ENCODE measurements at places on chromosomes 12 and 14.

DNA sequence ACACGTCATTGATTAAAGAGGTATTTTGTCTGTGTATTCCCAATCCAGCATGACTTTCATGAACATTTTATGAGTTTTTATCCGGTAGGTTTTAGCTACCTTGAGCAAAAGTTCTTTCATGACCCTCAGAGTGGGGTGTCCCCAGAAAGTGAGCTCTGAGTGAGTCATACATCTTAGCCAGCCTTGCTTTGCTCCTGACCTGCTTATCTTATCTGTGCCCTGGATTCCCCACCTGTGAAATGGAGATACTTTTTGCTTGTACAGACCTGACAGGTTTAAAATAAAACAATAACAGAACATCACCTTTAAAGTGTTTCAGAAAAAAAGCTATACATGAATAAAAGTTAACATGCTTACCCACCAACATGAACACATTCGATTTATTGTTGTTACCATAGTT, 202.8 kb upstream of the SOX5 start:
- DNase-seq = no peak

GRCh38 chr12:88644946-88645702, 64.9 kb upstream of the KITLG start:
- no peak for DNase-seq

GRCh38 chr12:20704860-20705259, 9.7 kb downstream of the SLCO1C1 start:
- DNase-seq = no peak

DNA sequence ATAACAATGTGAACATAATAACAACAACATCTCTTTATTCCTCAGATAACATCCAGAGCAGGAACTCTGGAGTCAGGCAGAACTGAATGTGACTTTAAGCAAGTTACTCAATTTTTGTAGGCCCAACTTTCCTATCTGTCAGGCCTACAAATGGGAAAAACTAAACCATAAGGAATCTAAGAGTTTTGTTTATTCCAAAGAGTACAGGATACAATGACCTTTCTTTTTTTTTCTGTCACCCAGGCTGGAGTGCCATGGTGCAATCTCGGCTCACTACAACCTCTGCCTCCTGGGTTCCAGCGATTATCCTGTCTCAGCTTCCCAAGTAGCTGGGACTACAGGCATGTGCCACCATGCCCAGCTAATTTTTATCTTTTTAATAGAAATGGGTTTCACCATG, 9.4 kb downstream of the LPCAT3 start:
- no peak for DNase-seq

DNA sequence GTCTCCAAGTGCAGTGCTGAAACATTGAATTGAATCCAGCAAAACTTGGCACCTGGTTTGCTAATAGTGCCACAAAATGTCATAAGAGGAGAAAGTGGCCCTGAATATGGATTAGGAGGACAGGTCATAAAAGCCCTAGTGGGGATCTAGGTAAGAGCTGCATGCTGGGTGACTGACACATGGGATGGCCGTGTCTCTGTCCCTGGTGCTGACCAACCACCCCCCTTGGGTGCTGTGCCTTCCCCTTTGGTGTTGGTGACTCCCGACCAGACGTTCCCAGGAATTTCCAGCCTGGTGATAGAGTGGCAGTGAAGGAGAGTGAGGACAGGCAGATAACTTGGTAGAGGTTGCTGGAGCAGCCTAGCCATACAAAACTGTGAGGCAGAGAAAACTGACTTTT, 142.8 kb downstream of the VRK1 start:
- DNase-seq = no peak

- no peak for DNase-seq
Observed at GRCh38 chr12:97397008-97397407, 65.6 kb upstream of the RMST start.

DNA sequence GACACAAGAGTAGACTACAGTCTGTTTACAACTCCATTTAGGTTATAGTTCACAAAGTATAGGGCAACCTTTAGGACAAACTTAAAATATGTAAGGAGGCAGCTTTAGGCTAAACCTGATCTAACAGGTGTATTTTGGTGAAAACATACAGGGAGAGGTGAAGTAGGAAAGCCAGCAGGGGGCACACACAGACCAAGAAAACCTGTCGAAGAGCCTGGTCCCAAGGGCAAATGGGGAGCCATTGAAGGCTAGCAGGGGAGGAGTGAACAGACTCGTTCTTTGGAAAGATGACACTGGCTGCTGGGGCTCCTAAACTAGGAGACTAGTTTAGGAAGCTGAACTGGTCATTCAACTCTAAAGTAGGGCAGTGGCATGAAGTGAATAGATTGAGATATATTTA, 138.8 kb upstream of the WSCD2 start:
- DNase-seq = no peak

GRCh38 chr12:106760184-106760531, 14.3 kb upstream of the RIC8B start:
- no peak for DNase-seq

DNA sequence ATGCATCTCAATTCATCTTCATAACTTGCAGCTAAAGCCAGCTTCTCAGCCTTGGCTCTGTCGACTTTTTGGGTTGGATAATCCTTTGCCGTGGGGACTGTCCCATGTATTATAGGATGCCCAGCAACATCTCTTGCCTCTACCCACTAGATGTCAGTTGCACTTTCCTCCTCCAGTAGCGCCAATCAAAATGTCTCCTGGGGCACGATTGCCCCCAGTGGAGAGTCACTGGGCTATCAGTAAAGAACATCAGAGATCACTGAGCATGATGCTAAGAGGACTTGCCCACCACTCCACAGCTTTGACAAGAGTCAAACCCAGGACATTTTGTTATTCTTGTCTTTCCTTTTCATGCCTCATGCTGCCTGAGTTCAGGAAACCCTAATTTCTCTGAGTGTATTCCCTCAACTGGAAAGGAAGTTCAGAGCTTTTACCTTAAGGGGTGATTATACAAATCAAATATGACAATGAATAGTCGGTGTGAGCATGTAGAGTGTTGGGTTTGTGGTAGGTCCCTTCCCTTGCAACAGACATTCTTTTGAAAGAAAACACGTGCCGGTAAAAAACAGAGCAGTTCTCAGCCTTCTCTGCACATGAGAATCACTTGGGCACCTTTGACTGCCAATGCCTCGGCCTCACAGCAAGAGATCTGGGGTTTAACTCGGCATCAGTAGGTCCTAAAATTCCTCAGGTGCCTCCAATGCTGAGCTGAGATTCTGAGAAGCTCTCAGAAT, 980.6 kb downstream of the VRK1 start:
- no peak for DNase-seq

- peak; percentile 56 for DNase-seq
Observed at GRCh38 chr12:7806863-7807487, 17.8 kb downstream of the NANOG start.

- DNase-seq = no peak
Observed at GRCh38 chr14:47154276-47154797, 502.8 kb upstream of the RPL10L start.

DNA sequence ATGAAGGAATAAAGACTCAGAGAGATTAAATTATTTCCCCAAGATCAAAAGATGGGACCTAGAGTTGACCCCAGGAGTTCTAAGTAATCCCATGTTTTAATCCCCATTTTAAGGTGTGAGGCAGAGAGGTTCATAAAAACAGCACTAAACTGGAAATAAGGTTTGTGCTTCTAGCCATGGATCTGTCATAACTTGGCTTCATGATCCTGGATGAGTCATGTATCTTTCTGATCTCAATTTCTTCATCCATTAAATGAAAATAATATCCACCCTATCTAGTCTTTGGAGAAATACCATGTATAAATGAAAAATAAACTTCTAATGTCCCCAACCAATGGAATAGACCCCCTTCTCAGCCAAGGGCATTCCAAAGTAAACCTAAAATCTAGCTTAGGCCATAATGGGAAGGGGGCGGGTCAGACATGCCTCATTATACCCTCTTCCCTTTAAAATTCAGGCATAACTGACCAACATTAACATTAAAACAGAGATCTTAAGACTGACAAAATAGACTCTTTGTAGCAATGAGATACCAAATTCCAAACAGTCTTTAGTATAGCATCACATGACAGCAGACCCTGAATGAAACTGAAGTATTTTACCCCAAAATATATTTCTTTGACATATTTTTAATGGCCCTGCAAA, 47.8 kb downstream of the SLC41A2 start:
- no peak for DNase-seq

GRCh38 chr12:119117936-119118335, 60.8 kb upstream of the HSPB8 start:
- DNase-seq = no peak

DNA sequence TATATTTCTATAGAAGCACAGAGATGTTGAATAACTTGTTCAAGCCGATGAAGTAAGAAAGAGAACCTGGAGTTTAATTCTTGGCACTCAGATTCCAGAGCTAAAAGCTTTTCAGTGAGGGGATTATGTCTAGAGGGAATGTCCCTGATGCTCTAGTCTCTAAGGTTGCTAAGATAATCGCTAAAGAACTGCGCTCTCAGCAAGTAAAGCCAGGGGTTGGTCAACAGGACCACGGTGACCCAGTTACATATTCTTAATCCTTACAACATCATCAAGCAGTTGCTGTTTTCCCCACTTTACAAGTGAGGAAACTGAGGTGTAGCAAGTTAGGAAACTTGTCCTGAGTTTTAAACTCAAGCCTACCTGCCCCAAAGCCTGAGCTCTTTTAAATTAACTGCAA, 110.8 kb downstream of the DAD1 start:
- no peak for DNase-seq

DNA sequence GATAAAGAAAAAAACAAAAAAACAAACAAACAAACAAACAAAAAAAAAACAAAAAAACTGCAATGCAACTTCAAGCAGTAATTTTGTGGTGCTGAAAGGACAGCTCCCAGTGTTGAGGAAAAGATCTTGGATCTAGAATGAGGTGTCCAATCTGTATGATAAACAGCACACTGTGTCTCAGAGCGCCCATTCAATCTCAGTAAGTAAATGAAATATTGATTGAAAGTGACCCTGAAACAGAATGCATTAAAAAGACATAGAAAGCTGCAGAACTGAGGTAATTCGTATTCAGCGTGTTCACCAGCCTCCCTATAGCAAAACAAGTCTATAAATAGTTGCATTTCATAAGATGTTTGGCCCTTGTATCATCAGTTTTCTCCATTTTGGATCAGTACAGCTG, 153.0 kb downstream of the NOVA1 start:
- DNase-seq = no peak

DNA sequence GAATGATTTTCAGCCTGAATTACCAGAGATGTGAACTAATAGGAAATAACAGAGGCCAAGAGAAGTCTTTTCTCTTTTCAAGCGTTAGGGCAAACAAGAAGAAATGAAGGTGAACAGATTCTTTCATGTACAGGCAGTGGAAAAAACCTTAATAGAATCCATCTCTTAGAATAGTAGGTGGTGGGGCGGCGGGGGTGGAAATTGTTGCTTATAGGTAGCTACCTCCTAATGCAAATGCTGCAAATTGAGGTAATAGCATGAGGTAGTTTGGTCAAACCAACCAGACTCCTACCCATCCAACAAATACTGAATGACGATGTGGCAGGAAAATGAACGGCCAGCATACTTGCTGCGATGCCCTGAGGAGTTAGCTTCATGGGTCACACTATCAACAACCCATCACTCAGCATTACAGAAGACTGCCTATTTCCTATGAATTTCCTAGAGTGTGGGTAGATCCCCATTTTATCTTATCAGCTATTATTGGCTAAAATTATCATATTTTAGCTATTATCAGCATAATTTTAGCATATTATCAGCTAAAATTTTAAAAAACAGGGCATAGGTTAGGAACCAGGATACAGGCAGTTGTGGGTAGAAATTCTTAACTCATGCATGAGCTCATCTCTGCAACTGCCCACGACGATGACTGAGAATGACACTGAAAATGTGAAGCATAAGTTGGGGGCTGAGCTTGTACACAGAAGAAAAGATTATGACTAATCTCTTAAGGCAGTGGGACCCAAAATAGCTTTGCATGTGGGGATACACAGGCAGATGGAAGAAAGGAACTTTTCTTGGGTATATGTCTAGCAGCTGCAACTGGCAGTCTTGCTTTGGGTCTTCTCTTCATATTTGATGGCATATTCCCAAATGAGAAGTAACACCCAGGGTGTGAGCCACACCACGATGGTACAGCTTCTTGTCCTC, 68.7 kb downstream of the NIN start:
- no peak for DNase-seq

DNA sequence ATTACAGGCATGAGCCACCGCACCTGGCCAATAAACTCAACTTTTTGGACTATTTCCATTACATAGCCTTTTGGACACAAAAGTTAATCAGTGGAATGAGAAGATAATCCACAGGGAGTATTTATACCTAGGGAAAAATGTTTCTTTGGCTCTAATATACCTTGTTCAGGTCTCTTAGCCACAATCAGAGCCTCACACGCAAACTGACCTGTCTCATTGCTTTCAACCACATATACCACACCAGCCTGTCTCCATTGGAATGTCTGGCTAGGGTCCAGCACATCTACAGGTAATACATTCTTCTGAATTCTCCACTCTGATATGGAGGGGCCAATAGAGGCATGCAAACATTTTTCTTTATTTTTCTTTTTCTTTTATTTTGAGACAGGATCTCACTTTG, 3.8 kb upstream of the RBMS2 start:
- DNase-seq = no peak

GRCh38 chr14:64778104-64778754, 74.0 kb downstream of the PLEKHG3 start:
- no peak for DNase-seq

DNA sequence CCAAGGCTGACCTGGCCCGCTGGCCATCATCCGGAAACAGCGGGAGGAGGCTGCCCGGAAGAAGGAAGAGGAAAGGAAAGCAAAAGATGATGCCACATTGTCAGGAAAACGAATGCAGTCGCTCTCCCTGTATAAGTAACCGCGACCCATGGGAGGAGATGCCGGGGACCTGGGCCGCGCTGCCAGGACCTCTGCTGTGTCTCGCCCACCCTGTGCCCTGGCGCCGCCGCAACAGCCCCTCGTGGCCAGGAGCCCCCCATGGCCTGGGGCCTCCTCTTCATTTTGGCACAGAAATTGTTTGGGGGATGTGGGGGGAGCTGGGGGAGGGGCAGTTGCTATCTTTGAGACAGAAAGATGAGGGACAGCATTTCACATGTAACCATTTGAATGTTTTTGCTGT, 16.5 kb downstream of the HSPB8 start:
- DNase-seq = no peak

- no peak for DNase-seq
Observed at GRCh38 chr12:49527361-49528130, 11.3 kb upstream of the KCNH3 start.

- no peak for DNase-seq
Observed at GRCh38 chr14:40312296-40312695, 880.1 kb upstream of the FBXO33 start.

GRCh38 chr12:176321-177181, 37.4 kb downstream of the SLC6A12 start:
- no peak for DNase-seq

- no peak for DNase-seq
Observed at GRCh38 chr14:48373981-48374380, 698.6 kb upstream of the MDGA2 start.
